Activated naive CD4-positive, alpha-beta T cell (primary cell): ENCODE measurements at places on chromosomes 7 and 10.

DNA sequence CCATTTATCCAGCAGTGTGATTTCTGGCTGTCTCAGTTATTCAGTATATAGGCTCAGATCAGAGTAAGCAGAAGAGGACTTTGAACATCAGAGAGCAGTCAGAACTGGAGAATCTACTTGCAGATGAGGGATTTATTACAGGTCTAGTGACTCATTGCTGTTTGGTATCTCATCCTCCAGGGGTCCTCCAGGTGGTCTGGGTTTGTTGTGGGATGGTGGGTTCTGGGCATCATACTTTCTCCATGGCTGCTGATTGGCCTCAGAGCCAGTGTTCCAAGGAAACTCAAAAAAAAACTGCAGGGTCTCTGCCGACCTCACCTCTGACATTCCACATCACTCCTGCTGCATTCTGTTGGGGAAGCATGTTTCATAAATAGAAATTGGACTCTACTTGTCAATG, 214.8 kb downstream of the CNTNAP2 start:
- DNase-seq, result no peak

DNA sequence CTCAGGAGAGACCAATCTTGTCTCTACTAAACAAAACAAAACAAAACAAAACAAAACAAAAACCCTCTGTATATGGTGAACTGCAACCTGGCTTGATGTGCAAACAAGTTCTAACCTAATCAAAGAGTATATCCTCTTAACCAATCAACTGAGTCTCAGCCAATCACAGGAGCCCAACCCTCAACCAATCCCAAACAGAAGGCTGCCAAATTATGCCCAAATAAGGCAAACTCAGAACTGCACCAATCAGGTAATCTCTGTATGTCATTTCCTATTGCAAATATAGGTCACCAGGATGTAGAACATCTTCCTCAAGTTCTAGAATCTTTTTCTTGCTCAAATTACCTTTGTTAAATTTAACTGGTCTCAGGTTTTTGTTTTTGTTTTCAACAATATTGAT, 5.2 kb downstream of the FAM133B start:
- no peak for DNase-seq

DNA sequence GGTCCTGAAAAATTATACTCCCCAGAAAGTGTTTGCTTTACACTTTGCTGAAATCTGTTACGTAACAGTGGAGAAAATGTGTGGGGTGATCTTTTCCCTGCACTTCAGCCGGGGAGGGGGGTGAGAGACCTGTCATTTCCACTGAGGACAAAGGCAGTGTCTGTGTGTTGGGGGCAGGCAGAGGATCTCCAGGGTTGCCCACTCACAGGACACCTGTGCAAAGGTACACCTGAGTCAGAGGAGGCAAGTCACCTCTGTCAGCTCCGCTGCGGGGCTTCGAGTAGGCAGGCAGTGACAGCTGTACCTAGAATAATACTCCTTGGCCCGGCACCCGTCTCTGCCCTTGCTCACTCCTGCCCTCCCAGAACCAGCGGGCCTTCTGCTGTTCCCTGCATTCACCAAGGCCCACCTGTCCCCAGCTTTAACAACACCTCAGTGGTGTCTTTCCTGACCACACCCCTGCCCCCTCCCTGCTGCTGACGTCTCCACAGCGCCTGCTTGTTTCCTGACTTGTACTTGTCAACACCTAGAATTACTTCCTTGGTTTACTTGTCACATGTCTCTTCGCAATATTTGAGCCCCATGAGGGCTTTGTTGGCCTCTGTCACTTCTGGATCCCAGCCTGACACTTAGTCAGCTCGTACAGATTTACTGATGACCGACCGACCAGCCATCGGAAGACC, 159.2 kb downstream of the NEURL1 start:
- no peak for DNase-seq

DNA sequence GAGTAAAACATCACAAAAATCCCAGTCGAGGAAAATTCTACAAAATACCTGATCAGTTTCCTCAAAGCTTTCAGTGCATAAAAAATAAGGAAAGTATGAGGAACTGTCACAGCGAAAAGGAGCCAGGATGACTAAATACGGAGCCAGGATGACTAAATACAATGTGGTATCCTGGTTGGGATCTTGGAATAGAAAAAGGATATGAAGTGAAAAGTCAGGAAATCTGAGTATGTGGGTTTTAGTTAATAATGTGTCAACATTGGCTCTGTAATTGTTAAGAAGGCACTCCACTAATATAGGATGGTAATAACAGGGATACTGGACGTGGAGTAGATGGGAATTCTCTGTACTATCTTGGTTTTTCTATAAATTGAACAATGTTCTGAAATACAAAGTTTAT, 175.5 kb downstream of the SUGCT start:
- DNase-seq, result no peak

DNA sequence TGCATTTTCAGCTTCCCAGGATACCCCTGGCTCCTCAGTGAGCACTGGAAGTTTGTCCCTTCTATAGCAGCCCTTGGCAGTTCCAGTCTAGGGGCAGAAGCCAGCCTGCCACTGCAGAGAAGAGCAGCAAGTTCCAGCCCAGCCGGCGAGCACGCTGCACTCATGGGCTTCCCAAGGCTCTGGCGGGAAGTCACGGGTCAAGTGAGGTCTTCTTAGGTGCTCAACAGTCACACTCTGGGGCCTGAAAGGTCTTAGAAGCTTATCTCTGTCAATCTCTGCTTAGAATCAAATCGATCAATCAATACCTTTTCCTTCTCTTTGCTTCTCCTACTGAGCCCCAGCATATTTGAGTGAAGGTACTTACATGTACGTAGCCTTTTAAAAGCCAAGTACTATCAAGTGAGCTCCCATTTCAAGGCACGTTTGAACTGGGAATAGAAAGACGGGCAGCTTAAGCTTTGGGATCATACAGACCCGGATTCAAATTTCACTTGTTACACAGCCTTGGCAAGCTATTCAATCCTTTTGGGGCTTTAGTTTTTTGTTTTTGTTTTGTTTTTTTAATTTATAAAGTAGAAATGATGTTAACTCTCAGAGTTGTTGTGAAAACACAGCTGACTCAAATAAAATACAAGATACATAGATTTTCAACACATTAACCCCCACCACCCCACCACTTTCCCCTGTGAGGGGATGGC, 152.6 kb upstream of the KLF14 start:
- no peak for DNase-seq

GRCh38 chr7:23230641-23231101, 15.9 kb upstream of the GPNMB start:
- no peak for DNase-seq

GRCh38 chr10:5292196-5292735, 72.5 kb upstream of the UCN3 start:
- peak; percentile 22 for DNase-seq

DNA sequence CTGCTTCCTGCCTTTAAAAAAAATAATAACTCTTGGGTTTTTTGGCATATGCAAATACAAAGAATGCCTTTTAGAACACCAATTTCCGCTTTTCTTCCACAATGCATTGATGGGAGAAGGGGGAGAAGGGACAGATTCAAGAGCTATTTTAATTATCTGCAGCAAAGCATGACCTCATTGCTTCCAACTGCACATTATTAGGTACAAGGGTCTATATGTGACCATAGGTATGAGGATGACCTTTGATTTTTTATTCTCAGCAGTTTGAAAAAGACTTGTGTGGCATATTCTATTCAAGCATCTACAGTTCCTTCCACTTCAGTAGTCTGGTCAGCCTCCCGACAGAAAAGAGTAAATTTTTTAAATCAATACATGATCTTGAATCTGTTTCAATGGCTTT, 39.7 kb downstream of the GRB10 start:
- DNase-seq, result no peak

GRCh38 chr7:150966002-150966401, 12.1 kb downstream of the KCNH2 start:
- no peak for DNase-seq

DNA sequence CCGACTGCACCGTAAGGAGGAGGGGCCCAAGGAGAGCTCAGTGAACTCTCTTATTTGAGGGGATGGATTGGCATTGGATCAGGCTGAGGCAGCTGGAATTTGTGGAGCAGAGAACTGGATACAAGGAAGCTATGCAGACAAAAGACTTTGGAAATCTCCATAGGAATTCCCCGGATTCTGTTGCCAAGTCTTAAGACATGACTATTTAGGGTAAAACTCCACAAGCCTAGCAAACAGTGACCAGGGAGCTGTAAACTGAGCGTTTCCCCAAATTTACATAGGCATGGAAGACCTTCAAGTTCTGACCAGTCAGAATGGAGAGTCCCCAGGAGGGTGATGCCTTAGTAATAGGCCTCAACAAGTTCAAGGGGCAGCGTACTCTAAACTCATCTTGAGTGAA, 82.5 kb upstream of the PCBD1 start:
- no peak for DNase-seq

DNA sequence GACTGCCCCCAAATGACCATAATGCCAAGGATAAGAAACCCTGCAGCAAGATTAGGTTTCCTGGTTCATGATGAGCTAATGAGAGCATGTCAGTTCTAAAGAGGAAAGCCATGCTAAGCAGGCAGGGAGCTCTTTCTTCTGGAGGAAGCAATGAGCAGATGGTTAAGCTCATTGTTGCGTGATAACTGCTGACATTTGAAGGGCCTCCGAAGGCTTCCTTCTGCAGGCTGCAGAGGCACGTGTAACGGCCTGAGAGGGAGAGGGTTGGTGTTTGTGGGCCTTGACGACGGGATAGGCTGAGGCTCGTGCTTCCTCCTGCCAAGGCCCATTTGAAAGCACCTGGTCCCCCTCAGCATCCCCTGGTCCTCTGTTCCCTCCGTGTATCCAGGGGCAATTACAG, 63.5 kb upstream of the BTBD16 start:
- no peak for DNase-seq

GRCh38 chr10:132336919-132337407, 5.0 kb downstream of the LRRC27 start:
- no peak for DNase-seq

DNA sequence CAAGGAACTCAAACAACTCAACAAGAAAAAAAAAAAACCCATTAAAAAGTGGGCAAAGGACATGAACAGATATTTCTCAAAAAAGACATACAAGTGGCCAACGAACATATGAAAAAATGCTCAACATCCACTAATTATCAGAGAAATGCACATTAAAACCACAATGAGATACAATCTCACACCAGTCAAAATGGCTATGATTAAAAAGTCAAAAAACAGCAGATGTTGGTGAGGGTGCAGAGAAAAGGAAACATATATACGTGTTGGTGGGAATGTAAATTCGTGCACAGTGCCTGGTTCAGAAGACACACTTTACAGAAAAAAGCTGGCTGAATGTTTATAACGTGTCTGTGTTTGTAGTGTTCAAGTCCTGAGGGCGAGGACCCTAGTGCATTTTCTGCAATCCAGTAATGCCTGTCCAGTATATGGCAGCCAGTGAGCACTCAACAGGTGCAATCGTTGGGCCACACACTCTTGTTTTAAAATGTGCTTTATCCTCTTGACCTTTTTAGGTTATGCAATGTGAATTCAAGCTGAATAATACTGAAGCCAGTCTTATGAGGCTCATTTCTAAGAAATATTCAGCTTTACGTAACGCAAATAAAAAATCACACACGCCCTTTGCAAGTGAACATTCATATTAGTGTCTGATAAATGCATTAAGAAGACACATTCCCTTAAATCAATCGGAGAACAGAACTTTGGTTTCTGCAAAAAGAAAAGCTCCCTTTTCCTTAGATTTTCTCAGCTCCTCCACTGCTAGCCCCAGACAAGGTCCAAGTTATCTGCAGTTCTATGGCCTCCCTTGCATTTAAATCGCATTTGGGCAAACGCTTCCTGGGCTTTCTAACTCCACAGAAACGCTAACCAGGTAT, 813 bp upstream of the MTURN start:
- no peak for DNase-seq

DNA sequence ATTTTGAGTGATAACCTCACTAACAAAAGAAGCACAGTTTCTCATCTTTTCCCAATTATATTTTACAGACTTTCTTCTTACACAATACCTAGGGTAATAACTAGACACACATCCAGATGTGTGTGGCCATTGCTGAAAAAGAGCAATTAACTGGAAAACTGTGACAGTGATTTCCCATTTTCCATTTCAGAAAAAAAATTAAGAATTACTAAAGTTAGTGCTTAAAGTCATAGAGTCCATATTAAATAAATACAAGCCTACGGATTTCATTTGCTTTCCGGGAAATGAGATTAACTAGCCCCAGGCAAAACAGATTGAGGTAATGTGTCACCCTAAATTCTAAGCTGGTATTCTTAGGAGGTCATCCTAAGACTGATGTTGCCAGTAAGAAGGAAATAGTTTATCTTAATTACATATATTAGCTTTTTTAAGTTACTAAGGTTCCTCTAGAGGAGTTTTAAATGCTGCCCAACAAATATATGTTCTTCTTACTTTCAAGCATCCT, 10.2 kb upstream of the MACC1 start:
- DNase-seq, result no peak

DNA sequence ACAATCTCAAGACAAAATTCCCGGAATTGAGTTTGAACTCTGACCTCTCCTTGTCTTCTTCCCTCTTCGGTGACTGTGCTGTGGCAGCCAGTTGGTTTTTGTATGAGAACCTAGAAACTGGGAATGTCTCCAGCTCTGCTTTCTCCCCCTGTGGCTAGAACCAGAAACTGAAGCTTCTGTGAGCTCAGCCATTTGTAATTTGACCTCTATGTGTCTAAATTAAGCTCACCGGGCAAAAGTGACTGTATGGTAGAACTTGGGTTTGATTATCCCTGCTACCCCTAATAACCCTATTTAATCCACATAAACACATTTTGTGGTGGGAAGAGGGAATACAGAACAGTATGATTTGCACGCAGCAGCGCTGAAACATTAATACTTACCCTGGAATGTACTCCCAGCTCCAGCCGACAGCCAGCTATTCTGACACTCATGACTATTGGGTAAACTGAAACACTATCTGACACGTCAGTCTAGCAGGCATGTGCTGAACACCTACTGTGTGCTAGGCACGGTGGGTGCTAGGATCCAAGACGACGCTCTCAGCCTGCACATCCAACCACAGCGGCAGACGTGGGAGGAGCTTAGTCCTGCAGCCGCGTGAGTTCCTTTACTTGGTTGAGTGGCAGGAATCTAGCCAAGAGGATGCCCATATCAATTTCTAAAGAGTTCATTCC, 324.8 kb downstream of the SFMBT2 start:
- DNase-seq, result no peak

DNA sequence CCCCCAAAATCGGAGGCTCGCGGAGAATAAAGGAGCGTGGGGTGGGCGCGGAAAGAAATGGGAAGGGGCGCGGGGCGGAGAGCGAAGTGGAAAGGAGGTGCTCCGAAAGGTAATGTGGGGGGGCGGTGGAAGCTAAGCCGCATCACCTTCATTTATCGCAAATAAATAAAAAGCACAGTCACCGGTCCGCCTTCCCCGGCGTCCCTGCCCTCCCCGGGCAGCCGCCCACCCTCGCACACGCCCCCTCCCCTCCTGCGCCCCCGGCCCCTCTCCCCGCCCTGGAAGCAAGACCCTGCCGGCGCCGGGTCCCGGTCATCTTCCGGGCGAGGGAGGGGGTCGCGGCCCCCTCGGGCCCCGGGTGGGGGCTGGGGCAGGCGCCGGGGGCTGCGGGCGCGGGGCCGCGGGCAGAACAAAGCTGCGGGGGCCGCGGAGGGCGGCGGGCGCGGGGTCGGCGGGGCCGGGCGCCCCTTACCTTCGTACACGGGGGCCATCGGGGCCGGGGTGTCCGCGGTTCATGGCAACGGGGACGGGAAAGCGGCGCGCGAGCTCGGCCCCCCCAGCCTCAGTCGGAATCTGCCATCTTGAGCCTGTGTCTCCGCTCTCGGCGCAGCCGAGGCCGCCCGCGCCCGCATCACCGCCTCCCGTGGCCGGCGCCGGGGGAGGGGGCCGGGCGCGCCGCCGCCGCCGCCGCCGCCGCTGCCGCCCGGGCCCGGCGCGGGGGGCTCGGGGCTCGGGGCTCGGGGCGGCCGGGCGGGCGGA, 486 bp downstream of the HIPK2 start:
- DNase-seq, result peak; percentile 14

GRCh38 chr7:40105879-40106473, 28.4 kb downstream of the MPLKIP start:
- no peak for DNase-seq
